ENCODE measurements at places on chromosomes 6 and 20.

DNA sequence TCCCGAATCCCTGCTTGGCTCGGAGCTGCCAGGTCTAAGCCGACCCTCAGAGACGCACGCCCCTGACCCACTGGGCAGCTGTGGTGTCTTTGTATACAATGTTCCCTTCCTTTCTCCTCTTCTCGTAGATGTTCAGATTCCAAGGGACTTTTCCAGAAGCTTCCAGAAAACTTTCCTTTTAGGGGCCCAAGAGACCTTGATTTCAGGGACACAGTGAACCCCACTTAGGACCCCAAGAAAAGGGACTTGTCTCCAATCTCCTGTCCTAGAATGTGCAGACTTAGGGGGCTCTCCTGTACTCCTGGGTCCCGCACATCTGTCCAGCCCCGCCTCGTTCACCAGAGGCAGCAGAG lies 103.5 kb downstream of the EDN3 start:
- DNase-seq: no peak

- no peak for DNase-seq
Measured at GRCh38 chr6:83927470-83927869, 68.0 kb downstream of the CYB5R4 start.

DNA sequence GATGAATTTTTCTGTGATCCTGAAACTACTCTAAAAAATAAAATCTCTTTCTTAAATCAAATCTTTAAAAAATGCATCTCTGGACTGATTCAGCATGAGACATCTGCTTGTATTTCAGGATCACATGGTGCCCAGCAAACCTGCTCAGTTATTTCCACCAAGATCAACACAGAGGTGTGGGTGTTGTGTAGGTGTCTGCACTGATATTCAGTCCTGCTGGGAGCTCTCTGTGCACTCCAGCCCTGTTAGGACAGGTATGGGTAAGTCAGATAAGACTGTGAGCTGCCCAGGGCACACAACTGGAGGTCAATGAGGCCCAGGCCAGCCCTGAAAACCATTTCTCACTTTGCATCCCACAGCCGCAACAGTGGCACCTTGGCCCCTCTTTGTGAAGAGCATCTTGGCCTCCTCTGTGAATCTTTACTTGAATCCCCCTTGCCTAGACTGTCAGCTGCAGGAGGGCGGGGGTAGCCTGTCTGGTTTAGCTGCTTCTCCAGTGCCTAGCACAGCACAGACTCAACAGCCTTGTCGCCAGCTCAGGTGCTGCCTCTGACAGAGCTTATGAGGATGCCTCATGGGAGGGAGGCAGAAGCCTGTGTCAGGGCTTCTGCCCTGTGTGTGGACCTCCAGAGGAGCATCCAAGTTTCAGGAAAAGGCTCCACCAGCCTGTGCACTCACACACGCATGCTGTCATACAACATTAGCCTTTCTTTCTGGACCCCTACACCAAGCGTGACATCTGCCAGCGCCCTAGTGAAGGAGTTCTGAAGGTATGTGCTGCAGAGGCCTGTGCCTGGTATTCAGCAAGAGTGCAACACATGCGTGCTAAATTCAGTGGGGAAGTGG lies 187.6 kb upstream of the CST7 start:
- DNase-seq: no peak

DNA sequence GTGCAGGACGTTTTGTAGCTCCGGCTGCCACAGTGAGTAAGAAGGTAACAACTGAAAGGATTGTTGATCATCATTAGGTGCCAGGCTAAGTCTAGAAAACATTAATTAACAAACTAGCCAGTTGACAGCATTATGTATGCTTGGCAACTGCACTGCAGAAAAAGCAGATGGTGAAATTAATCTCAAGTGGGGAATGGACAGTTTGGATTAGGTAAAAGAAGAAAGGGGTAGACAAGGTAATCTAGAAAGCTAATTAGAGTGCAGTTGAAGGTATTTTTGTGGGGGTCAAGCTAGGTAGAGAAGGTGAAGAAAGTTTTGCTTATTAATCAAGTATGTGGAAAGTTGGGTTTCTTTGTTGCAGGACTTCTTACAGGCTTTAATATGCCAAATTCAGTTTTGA lies 69.7 kb upstream of the HINT3 start:
- DNase-seq: no peak

GRCh38 chr6:154170106-154170505 lies 131.1 kb downstream of the OPRM1 start:
- no peak for DNase-seq

DNA sequence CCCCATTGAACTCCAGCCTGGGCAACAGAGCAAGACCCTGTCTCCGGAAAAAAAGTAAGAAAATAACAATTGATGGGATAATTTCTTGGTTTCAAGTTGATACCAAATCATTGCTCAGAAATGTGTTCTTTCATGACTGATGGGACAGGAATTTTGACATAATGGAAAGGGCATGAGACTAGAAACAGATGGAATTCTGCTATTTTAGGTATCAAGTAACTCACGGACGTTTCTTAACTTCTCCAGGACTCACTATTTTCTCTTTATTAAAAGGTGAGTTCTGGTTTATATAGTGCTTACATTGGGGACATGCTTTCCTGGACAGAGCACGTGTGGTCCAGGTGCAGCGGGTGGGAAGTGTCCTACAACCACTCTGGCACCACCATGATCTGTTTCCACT lies 6.0 kb upstream of the DSP start:
- no peak for DNase-seq

DNA sequence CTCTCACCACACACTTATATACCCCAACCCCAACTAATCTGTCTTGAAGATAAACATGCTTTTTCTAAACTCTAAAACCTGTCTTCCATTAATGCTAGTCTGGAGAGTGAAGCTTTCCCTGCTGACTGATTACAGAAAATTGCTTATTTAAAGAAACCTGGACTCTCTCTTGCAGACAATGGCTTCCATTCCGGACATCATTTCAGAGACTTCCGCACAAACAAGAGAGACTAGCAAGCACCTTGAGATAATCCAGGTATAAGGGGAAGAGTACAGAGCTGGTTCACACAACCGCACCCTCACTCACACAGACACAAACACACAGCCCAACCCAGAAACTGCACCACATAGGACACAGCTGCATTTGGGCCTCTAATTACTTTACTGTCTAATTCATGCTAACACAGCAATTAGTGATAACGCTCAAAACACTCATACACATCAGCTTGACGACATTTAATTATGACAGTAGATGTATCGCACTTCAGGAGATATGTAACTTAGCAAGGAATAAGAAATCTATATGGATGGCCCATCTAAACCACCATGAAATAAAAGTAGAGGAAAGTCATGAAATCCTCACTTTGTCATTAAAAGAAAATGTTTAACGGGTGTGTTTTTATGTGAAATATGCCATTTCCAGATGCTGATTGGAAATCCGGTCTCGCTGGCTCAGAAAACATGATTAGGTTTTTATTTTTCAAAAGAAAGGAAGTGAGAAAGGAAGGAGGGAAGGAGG lies 138.1 kb upstream of the JARID2 start:
- DNase-seq: no peak

DNA sequence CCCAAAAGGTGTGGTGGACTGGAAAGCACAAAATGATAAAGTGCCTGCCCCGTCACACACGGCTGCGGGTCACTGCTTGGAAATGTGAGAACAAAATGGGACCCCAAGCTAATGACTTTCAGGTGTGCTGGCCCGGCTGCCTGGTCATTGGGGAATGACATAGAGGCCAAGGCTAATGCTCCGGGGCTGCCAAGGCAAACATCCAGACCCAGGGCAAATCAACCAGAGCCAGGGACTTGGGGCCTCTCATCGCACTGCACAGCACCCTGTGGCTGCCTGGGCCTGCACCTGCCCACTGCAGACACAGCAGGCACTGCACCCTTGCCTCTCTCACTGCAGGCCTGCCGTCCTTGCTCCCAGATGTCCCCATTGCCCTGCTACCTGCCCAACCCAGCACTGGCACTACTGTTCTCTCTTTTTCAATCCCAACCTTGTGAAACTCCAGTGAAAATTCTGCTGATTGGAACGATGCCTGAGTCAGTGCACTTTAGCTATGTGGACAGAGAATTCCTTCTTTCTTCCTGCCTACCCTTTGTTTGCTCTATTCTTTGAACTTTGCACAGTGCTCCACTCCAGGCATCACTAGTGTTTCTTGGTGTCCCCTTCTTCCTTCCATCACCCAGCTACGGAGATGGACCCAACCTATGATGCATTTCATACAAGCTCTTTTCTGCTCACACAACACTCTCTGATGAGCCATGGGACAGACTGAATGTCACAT lies 849.5 kb downstream of the MAFB start:
- no peak for DNase-seq

- DNase-seq: no peak
Measured at GRCh38 chr6:46990031-46990644, 52.0 kb downstream of the ADGRF1 start.

GRCh38 chr20:37519508-37520418 lies 1.3 kb upstream of the NNAT start:
- no peak for DNase-seq
